Stimulated activated CD8-positive, alpha-beta memory T cell treated with anti-CD3 and anti-CD28 coated beads, Interleukin-7, amount 100 ng/mL, for 24 hours (primary cell): ENCODE measurements at places on chromosomes 16 and 17.

DNA sequence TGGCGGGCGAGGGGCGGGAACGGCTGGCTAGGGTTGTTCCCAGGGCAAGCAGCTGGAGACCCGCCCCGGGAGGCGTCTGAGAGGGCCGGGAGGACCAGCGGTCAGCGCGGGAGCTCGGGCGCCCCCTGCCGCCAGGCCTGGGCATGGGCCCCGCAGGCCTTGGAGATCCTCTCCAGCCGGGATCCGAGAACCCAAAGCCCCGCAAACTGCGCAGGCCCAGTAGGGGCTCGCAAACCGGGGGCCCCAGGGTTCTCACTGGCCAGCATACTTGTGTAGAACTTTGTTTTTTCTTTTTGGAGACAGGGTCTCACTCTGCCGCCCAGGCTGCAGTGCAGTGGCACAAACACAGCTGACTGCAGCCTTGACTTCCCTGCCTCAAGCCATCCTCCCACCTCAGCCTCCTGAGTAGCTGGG lies 20.8 kb upstream of the ZNF423 start:
- DNase-seq, result no peak

GRCh38 chr17:77391668-77392375 lies 251.1 kb downstream of the SEC14L1 start:
- no peak for DNase-seq

DNA sequence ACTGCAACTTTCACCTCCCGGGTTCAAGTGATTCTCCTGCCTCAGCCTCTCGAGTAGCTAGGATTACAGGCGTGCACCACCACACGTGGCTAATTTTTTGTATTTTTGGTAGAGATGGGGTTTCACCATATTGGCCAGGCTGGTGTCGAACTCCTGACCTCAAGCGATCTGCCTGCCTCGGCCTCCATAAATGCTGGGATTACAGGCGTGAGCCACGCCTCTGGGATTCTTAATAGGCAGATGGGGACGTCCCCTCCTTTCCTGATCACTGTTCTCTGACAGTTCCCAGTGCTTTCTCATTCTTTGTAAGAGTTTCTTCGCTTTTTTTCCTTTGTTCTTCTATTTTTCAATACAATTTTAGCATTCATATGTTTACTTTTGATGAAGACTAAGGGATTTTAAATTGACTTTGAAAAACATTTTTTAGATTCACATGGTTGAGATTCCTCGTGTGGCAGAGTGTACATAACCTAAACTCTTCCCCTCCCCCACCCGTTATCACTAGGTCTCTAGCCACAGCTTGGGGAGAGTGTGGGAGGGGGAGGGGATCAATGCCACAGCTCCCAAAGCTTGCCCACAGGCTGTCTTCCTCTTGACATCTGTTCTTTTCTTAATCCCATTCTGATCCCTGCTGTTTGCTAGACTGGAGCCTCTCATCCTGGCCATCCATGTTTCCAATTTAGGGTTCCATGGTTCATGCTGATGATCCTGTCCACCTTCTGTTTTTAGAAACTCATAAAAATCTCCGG lies 11.0 kb downstream of the ADORA2B start:
- DNase-seq, result no peak

DNA sequence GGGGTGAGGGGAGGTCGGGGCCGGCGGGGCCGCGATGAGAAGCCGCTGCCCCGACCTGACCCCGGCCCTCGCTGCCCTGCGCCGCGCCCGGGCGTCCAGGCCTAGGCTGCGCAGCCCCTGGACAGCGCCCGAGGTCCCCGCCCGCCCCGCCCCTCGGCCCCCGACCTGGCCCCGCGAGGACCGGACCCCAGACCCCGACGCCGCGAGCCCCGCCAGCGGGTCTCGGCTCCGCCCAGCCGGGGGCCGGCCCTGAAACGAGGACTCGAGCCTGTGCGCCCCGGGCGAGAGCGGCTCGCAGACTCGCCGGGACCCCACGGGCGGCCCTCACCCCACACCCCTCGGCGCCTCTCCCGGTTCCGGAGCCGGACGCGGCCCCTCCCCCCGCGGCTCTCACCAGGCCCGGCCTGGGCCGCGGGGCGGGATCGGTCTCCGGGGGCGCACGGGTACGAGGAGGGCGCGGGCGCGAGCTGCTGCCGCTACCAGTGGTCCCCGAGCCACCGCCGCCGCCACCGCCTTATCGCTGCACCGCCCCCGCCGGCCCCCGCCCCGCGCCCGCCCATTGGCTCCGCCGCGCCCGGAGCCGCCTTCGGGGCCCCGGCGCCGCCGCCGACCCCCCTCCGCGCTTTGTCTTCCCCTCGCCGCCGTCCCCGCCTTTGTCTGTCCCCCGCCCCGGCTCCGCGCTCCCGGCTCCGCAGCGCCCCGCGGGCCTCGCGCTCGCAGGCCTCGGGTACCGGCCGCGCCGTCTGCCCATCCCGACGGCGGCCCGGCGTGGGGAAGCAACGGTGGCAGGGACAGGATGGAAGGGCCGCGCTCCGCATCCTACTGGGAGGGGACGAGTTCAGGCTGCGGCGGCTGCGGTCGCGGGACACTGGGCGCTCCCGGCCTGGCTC lies at the start of gene LIMD2:
Gene LIMD2 (minus strand): TSS at position 488 of the 890 bp plus-strand sequence. CDS start 827 bp downstream, outside the sequence.
- no peak for DNase-seq

DNA sequence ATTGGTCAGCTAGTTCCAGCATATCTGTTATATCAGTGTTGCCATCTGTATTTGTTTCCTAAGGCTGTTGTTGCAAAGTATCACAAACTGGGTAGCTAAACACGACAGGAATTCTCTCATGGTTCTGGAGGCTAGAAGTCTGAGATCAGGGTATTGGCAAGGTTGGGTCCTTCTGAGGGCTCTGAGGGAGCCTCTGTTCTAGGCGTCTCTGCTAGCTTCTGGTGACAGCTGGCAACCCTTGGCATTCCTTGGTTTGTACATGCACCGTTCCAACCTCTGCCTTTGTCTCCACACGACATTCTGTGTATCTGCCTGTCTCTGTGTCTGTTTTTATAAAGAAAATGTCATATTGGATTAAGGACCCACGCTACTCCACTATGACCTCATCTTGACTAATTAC lies 219.9 kb upstream of the NLRP1 start:
- DNase-seq, result no peak

GRCh38 chr16:67259705-67260104 lies 10.9 kb downstream of the SLC9A5 start:
- no peak for DNase-seq

DNA sequence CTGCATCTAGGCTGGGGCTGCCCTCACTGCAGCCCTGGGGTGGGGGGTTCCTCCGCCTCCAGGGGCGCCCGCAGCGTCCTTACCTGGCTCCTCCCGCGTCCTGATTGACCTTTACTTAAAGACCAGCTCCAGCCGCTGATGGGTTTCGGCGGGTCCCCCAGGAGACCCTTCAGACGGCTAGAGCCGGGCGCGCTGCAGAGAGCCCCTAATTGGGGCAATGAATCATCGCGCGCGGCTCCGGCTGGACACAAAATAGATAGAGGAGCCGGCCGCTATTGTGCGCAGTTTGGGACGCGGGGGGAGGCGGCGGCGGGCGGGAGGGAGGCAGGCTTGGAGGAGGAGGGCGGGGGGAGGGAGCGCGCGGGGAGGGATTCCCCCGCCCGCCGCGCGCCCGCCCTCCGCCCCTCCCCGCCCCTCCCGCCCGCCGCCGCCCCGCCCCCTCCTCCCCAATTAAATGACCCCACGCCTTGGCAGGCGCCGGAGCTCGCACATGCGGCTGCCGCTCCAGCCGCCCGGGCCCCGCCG lies 56.5 kb upstream of the CIBAR2 start:
- DNase-seq, result no peak

DNA sequence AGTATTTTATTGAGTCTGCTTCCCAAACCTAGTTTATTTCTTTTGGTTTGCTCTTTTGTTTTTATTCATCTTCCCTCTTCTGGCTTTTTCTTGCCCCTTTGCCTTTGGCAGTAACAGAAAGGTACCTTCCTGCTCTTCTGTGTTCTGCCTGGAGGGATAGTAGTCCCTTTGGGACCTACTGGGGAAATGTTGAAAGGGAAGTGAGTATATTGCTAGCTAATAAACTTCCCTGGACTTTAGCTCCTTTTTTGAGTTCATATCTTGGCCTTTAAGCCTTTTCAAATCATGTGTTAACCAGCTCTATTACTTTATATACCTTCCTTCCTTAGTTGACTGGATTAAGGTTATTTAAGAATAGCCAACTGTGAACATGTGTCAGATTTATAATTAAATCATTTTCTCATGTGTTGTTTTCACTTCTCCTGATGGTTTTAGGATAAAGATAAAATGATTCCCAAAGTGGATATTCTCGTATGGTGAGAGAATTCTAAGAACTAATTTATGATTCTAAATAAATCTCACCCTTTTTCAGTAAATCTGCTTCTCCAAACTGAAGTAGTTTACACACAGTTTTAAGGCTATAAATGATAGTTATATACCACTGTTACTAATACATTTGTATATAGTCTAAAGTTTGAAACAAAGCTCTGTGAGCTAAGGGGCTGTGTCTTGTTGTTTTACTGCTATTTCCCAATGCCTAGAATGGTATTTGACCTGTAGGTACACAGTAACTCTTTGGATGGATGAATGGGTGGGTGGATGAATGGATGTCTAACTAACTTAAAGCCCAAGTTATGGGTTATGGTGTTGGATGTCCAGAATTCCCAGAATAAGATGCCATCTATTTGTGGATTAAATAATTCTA lies 45.7 kb downstream of the OMG start:
- DNase-seq, result no peak

GRCh38 chr17:44977814-44978550 lies 9.9 kb upstream of the C1QL1 start:
- no peak for DNase-seq

DNA sequence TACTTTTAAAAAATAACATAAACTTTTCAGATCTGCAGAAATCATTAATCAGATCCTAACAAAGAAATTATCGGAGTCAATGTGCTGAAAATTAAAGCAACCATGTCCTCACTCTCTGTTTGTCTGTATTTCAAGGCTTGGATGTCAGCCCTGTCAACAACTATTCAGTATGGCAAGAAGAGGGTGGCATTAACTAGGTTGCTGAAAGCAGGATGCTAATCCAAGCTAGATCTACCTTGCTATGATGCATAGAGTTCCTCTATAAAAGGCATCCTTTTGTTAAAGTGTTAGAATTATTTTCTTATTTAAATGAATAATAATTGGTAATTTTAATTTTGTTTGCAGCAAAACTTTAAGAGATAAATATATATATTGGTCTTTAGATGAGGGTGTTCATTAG lies 800.8 kb downstream of the CDH11 start:
- no peak for DNase-seq

- DNase-seq, result no peak
These were observed 134.0 kb downstream of the MYO1D start for GRCh38 chr17:32742681-32743538.

DNA sequence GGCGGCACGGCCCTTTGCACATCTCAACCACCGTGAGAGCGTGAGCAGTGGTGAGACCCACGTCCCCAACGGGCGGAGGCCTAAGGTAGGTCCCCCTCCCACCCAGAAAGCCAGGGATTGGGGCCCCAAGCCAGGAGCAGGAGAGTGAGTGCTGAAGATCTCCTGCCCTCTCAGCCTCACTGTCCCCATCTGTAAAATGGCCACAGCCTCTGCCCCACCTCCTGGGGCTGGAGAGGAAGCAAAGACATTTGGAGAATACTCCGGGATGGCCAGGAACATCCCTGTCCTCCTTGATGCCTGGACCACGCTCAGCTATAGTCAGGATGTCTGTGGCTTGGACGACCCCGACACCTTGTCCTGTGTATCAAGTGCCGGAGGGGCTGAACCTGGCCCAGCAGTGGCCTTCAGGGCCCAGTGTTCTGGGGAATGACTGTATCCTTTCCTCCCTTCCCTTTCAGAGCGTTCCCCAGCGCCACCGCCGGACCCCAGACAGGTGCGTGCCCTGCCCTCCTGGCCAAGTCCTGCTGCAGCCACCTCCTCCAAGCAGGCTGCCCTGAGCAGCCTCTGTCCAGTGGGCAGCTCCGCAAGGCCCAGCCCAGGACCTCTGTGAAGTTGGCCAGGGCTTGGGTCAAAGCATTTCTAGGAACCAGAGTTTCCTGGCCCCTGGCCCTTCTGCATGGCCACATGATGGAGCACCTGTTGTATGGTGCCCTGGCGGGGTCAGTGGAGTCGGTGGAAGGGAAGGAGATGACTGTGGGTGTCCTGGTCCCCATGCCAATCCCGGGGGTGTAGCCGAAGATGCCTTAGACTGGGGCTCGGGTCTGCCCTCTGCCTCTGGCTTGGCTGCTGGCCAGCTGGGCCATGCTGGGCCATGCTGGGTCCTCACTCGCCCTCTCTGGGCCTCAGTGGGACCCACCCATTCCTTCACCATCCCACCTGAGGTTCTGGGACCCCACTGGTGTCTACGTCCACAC lies 38.4 kb downstream of the ADCY7 start:
- DNase-seq, result no peak

DNA sequence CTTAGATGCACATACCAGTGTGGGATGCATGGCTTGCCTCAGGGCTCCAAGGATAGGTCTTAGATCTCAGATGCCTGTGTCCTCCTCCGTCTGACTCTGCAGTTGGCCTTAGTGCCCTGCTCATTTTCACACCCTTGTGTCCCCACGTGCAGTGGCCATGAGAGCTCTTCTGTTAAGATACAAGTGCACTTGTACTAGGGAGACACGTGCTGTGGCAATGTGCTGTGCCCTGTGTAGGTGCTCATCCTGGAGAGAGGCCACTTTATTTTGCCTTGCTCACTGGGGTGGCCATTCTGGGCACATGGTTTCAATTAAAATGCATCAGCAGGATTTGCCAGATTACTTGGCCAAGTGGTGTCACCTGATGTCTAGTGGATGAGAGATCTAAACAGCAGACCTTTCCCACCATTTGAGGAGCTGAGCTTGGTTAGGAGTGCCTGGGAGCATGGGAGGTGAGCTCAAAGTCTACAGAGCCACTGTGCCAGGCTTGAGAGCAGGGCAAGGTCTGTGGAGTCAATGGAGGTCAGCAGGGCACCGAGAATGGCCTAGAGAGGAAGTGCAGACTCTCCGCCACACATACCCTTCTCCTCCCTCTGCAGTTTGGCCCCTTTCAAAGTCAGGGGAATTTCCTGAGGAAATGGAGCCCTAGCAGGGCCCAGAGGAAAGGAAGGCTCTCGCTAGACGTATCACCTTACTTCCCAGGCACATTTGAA lies 25.2 kb upstream of the SMPD3 start:
- DNase-seq, result no peak

- DNase-seq, result no peak
These were observed 1.0 kb upstream of the YPEL3 start for GRCh38 chr16:30096862-30097563.
